Activated CD4-positive, alpha-beta T cell treated with anti-CD3 and anti-CD28 coated beads, Interleukin-2, amount 50 U/mL, for 1 hour (primary cell): ENCODE measurements at places on chromosomes 5 and 9.

DNA sequence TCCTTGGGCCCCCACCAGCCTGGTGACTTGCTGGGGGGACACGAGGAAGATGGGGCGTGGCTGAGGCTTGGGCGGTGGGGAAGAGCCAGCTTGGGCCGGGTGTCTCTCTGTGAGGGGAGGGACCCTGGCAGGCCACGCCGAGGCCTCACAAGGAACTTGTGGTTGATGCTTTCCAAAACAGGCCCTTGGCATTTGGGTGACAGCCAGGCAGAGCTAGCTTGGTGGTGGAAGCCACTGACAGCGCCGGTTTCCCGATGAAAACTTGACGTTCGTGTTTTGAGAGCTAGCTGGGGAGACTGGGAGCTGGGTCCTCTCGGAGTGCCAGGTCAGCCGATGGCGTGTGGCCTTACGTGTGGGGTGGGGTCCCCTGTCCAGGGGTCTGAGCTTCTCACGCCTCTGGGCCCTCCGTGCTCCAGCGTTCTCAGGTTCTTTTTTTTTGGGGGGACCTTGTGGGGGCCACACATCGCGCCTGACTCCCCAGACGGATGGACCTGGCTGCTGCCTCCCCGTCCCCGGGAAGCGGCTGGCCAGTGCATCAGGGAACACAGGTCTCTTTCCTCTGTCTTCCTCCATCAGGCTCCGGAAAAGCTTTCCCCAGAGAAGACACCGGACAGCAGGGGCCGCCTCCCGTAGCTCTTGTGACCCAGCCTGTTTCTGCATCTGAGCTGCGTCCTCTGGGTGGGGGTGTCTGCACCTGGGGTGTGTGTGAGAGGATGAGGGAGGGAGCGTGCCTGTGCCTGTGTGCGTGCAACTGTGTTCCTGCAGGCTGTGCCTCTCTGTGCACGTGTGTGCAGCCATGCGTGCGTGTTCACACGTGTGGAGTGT lies 129.3 kb upstream of the LPCAT1 start:
- no peak for DNase-seq

GRCh38 chr9:124084087-124084486 lies 72.5 kb downstream of the LHX2 start:
- DNase-seq, result no peak

GRCh38 chr5:115661101-115661500 lies 35.3 kb upstream of the TMED7 start:
- DNase-seq, result no peak

GRCh38 chr5:140764177-140764973 lies 21.6 kb upstream of the PCDHA1 start:
- DNase-seq, result no peak

- no peak for DNase-seq
Observed at GRCh38 chr9:95947118-95947517, 71.6 kb downstream of the ERCC6L2 start.

DNA sequence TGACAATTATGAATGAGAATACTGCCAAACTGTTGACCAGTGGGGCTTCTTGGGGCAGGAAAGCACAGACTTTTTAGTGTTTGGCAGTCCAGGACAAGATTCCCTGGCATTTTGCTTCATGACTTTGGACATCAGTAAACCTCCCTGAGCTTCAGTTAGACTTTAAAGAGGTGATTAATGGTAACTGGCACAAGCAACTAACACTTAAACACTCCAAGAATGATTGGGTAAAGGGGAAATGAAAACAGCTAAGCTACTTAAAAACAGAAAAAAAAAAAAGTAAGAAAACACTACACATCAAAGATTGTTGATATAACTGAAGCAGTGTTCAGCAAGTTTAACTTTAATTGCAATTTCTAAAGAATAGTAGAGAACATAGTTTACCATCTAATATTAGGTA lies 13.4 kb downstream of the PAIP1 start:
- DNase-seq, result no peak

DNA sequence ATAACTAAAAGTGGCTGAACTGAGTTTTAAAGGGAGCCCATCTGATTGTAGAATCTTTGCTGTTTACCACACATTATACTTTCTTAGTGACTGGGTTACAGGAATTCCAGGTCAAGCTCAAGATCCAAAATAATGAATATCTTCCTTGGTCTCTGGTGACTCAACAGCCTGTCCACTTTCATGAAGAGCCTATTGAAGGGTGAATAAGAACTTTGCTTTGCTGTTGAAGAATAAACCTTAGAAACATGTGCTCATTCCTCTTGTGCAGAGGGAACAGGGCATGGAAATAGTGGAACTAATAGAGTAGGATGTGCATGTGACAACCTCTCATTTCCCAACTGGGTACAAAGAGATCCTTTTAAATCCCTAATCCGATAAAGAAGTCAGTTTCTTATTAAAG lies 21.4 kb downstream of the ALDH1A1 start:
- no peak for DNase-seq

DNA sequence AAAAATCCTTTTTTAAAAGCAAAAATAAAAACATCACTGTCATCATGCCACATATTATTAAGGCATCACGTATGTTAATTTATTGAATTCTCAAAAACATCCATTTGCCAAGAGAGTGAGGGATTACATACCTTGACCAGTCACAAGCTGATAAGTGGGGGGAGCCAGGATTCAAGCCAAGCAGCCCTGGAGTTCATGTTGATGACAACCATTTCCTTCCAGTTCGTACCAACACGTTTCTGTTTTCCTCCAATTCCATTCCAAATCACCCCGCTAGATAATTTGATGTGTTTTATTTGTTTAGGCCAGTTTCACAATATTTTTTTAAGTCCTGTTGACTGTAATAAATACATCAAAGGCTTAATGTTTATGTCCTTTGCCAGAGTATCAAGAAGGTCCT lies 53.0 kb downstream of the SLC1A3 start:
- no peak for DNase-seq

DNA sequence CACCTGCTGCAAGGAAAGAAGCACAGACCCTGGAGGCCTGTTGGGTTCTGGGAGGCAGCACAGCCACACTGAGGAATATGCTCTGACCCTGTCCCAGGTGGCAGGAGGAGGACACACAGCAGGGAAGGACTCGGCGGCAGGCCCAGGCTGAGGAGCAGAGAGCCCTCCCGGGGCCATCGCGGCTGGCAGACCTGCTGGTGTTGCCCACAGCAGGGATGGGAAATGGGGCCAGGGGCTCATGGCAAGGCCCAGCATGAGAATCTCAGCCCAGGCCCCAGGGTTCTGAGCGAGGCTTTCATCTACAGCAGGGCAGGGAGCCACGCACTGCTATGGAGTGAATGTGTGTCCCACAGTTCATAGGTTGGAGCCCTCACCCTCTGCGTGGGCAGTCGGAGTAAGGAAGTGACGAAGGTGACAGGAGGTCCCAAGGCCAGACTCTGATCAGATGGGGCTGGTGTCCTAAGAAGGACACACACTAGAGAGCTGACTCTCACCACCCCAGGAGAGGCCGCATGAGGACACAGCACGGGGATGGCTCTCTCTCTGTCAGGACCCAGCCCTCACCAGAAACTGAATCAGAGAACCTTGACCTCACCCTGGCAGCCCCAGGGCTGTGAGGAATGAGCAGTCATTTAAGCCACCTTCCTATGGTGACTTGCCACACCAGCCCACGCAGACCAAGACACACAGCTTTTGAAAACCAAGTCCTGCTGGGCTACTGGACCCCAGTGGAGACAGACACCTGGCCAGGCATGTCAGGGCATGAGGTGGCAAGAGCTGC lies 10.3 kb upstream of the GPSM1 start:
- no peak for DNase-seq

GRCh38 chr9:98329904-98330303 lies 74.5 kb upstream of the TBC1D2 start:
- no peak for DNase-seq

DNA sequence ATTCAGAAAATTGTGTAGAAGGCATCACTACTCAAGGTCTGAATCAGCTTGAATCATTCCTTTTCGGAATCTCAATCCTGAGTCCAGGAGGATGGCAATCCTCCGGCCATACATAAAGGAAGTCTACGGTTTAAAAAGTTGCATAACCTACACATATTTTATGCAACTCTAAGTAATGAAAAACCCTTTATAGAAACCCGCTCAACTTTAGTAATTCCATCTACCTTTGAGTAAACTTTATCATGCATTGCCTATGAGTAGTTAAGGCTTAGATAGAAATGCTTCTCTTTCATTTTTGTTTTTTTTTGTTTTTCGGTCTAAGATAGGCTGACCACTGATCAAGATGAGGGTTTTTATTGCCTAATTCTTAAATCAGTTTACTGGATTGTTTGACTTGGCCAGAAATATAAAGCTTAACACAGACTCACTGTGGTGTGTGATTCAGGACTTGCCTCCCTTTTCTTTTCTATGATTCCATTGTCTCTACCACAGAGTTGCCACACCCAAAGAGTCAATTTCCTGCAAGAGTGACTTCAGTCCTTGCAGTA lies 85.0 kb downstream of the LURAP1L start:
- no peak for DNase-seq

GRCh38 chr5:39394946-39395345 lies 29.8 kb downstream of the DAB2 start:
- DNase-seq, result no peak

- DNase-seq, result no peak
Observed at GRCh38 chr5:145947581-145947980, 11.2 kb downstream of the SH3RF2 start.

DNA sequence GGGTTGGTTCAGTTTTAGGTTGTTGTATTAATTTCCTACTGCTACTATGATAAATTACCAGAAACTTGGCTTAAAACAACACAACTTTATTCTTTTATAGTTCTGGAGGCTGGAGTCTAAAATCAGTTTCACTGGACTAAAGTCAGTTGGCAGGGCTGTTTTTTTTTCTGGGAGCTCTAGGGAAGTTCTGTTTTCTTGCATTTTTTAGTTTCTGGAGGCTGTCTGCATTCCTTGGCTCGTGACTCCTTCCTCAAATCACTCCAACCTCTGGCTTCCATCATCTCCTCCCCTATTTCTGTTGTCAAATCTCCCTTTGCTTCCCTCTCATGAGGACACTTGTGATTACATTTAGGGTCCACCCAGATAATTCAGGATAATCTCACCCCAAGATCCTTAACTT lies 51.3 kb upstream of the SUB1 start:
- DNase-seq, result no peak

DNA sequence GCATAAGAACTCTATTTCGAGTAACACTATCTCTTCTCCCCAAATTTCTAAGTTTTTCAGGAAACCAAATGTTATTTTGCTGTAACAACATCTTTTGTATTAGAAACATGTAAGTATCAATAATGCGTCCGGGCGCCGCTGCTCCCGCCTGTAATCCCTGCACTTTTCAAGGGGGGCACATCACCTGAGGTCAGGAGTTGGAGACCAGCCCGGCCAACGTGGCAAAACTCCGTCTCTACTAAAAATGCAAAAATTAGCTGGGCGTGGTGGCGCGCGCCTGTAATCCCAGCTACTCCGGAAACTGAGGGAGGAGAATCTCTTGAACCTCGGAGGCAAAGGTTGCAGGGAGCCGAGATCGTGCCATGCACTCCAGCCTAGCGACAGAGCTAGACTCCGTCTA lies 881.1 kb upstream of the NUDT12 start:
- DNase-seq, result no peak

DNA sequence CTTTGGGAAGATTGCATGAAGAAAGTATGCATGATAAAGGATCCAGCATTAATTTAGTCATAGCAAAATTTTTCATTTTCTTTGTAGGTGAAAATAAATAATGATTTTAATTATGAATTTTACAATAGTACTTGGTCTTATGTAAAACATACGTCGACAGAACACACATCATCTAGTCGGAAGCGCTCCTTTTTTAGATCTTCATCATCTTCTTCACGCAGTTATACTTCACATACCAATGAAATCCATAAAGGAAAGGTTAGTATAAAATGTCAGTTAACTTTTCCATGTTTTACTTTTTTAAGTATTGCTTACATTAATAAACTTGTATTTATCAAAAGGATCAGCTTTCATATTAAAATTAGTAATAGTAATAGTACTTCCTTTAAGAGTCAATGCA lies 35.8 kb downstream of the C7 start:
- no peak for DNase-seq

DNA sequence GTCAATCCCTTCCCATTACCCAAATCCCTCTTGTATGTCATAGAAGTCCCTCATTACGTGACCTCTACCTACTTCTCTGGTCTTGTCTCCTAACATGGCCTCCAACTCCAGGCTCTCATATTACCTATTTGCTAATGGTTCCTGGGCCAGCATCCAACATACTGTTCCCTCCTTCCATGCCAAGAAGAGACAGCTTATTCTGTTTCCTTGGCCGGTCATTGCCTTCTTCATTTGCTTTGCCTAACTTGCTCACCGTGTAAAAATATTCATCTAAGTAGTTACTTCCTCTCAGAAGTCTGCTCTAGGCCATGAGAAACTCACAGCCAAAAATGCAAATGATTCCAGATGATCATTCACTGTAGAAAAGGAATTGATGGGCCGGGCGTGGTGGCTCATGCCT lies 8.9 kb upstream of the IL6ST start:
- DNase-seq, result no peak

DNA sequence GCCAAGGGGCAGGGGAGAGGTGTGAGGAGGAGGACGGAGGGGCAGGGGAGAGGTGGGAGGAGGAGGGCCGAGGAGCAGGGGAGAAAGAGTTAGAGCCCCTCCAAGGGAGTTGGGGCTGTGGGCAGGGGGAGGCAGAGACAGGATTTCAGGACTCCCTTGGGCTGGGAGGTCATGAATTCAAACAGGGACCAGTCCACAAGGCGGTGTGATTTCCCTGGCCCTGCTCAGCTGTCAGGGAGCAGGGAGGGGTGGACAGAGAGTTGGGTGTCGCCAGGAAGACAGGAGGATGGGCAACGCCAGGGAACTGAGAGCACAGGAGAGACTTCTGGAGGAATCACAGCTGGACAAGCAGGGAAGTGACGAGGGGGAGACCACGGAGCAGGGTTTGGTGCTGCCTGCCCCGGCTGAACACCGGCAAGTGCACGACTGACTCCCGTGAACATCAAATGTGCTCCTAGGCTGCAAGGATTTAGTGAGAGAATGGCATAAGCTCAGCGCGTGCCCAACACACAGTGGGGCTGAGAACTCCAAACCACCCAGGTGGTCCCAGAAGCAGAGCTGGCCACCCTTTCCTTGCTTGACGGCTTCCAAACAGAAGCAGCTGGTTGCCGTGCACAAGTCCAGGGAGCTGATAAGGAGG lies 17.8 kb upstream of the OLFM1 start:
- no peak for DNase-seq

DNA sequence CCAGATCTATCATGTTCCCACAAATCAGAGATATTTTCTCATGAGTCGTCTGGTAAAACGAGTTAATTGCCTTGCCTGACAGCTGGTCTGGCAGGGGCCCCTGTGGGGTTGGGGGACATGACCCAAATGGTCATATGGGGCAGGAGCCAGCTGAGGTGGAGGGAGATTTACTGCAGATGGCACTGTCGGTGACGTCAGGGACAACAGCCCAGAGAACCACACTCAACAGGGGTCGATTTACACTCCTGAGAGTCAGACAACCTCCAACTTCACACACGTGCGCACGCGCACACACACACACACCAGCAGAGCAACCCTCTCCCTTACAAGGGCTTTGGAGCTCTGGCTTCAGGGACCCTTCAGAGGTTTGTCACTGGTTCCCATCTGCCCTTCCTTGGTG lies 23.4 kb upstream of the GABRP start:
- DNase-seq, result no peak

GRCh38 chr9:131744171-131744719 lies 4.4 kb upstream of the RAPGEF1 start:
- DNase-seq, result no peak

GRCh38 chr5:149094996-149095395 lies 32.1 kb upstream of the SH3TC2 start:
- DNase-seq, result no peak
